ENCODE measurements at places on chromosomes 16 and 17.
A peak's percentile ranks its signal among the peaks of the same experiment; 100 is the strongest.

GRCh38 chr17:50935996-50936266 lies 69.8 kb upstream of the TOB1 start:
- DNase-seq: no peak

- DNase-seq: peak; percentile 74
These were observed 9.0 kb downstream of the SLC5A10 start for GRCh38 chr17:18960803-18961511.

DNA sequence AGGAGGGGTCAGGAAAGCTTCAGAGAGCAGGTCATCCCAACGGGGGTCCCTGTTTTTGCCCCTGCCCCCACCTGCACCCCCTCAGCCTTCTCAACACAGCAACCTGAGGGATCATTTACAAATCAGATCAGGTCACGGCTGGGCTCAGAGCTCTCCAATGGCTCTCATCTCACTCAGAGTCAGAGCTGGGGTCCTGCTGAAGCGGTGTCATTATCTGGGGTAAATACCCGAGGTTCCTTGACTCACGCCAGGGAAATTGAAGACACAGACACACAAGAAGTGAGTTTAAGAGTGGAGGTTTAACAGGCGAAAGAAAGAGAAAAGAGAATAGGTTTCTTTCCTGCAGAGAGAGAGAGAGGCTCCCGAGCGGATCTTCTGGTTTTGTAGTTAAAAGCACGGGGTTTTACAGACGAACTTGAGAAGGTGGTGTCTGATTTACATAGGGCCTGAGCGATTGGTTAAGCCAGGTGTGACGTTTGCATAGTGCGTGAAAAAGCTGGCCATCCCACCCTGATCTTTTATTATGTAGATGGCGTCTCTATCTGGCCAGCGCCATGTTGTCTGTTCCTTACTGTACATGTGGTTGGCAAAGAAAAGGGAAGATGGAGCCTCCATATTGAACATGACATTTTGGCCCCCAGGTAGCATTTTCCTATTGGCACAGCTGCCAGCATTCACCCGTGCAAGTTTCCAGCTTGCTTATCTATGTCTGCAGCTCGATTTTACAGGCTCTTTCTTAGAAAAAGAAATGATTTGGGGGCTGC lies 51.4 kb downstream of the WSB1 start:
- no peak for DNase-seq

- peak; percentile 96 for DNase-seq
These were observed at the start of gene CDH15 for GRCh38 chr16:89171216-89172170. TSS of gene CDH15 (plus strand) at chr16:89171748. CDS start at chr16:89171832, 84 bp downstream.

DNA sequence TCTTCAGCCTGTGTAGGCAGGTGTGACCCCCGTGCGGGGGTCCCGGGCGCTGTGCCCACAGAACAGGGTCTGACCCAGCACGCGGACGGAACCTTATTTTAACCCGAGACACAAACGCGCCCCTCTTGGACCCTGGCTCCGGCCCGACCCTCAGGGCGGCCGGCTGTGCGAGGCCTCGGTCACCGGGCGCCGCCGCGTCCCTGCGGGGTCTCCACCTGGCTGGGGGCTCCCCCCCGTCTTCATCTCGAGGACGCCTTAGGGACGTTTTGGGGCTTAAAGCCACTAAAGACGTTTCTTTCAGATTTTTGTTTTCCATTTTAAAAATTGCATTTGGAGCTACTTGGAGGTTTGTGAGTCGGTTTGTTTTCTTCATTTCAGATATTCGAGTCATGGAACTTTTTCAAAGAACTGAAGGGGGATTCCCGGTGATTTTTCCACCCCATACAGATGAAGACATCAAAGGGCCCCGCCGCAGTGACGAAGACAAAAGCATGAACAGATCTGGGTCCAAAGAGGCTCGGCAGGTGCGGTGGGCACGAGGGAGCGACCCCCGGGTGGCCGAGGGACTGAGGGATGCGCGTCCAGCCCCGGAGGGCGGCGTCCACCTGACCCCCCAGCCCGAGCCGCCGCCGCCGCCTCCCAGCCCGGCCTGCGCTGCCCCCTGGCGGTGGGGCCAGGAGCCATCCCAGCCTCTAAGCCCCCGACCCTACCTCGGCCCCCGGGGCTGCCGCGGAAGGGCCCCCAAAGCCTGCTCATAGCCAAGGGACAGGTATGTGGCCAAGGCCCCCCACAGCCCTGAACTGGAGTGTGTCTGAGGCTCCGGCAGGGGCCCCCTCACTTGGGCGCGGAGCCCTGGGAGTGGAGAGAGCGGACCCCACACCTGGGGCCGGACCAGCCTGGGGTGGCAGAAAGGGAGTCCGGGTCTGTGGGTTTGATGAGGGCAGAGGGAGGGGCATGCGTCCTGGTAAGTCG lies 3.8 kb upstream of the CD7 start:
- DNase-seq: peak; percentile 61

- no peak for DNase-seq
These were observed 77.0 kb upstream of the CCL2 start for GRCh38 chr17:34178092-34178491.

GRCh38 chr16:79798416-79799053 lies 198.0 kb upstream of the MAF start:
- no peak for DNase-seq

DNA sequence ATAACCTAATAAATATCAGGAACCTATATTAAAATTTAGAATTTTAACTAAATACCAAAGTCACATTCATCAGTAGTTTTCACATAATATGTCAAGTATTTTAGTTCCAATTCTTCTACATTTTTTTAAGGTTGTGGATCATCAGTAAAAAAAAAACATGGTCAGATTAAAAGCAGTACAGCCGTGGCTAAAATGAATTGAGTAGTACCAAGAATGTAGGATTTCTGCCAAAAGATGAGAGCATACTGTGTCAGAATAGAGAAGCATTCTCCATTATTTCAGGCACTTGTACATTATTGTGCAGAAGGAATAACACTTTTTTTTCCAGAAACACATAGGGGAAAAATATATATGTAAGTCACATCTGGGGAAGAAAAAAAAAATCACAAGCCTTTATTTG lies 1176.1 kb downstream of the CDH11 start:
- no peak for DNase-seq

DNA sequence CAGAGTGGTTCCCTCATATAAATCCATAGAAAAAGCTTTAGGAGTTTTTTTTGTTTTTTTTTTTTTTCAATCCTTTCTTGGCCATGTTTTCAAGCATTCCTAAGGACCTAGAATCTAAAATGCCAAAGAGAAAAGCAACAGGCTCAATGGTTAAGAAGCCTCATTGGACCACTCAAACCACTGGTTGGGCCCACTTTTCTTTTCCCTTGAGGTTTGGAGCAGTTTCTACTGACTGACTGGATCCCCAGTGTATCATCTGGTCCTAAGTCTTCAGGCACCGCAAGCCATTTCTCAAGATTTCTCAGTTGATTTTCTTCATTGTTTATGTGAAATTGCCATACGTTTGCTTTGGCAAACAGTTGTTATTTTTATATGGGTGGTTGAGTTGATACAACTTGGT lies 14.4 kb downstream of the METTL9 start:
- no peak for DNase-seq

DNA sequence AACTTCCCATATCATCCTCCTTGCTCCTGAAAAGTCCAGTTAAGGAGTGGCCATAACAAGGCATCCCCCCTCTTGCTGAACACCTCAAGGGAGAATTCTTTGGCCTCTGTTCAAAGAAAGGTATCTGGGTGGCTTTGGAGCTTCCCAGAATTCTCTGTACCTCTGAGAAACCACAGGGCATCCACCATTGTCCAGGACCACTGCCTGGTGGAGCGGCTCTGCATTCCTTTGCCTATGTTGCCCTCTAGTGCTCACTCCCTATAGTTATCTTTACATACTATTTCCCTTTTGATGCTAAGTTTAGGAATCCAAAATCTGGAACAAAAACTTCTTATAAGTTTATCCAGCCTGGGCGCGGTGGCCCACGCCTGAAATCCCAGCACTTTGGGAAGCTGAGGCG lies 30.3 kb downstream of the CHD9NB start:
- no peak for DNase-seq

Data from stimulated activated CD4-positive, alpha-beta T cell treated with anti-CD3 and anti-CD28 coated beads, TNF-alpha, amount 100 ng/mL, for 48 hours (primary cell).